ENCODE measurements at places on chromosomes 11 and 22.

DNA sequence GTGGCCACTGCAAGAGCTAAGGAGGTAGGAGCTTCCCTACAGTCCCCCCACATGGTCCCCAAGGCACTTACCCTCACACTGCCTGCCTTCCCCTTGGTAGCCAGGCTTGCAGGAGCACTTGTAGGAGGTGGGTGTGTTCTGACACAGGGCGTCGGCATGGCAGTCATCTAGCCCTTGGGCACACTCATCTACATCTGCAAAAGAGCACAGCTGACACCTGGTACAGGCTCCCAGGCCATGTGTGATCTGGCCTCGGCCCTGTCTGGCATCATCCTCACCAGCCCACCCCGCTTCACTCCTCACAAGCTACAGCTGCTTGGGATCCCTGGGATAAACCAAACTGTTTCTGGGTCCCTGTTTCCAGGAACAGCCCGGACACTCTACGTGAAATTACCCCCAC is 1.8 kb downstream of the SCUBE2 start:
- DNase-seq: no peak

GRCh38 chr22:24460418-24461089 is 33.2 kb downstream of the ADORA2A start:
- DNase-seq: no peak

DNA sequence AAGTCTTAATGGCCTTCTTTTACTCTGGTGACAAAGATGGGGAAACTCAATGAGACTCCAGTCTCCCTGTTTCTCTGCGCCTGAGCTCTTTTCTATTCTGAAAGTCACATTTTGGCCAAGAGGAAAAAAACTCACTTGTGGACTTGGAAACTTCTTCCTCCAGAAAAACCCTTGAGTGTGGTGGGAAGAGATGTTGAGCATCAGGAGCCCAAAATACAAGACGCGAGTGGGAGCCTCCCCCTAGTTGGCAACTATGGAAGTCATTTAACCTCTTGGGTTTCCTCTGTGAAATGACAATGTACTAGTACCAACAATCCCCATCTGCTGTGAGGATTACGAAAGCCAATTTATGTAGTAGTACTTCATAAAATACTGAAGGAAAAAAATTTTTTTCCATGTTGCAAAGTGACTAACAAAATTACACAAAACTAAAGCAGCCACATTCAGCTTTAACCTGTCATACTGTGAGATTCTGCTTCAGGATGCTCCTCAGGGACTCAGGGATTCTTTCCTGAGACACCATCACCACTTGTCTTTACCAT is 524 bp upstream of the SLC25A17 start:
- no peak for DNase-seq

GRCh38 chr22:46025973-46026898 is 49.3 kb upstream of the WNT7B start:
- DNase-seq: no peak

GRCh38 chr11:111326824-111327223 is 28.5 kb downstream of the POU2AF3 start:
- DNase-seq: no peak

DNA sequence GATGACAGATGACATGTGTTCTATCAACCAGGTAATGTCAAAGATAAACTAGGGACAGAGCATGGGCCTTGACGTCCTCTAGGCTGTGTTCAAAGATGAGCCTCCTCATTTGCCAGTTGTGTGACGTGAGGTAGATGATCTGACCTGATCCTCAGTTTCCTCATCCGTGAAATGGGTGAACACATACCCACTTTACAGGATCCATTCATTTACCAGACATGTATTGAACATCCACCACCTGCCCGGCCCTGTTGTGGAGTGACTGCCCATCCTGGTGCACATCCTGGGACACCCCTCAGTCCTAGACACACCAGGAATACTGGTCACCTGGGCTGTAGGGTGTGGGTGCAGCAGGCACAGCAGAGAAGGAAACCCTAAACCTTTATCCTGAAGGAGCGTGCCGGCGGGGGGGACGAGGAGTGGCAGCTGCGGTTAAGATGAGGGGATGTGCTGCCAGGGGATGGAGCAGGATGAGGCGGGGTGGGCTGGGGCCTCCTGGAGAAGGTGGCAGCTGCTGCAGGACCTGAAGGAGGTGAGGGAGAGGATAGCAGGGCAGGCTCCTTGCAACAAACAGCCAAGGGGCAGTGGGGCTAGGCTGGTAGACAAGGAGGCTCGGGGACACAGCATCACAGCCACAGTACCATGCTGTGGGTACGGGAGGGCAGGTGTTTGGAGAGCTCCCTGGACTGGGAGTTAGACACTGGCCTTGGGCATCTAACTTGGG is 8.4 kb downstream of the CLDN5 start:
- no peak for DNase-seq

DNA sequence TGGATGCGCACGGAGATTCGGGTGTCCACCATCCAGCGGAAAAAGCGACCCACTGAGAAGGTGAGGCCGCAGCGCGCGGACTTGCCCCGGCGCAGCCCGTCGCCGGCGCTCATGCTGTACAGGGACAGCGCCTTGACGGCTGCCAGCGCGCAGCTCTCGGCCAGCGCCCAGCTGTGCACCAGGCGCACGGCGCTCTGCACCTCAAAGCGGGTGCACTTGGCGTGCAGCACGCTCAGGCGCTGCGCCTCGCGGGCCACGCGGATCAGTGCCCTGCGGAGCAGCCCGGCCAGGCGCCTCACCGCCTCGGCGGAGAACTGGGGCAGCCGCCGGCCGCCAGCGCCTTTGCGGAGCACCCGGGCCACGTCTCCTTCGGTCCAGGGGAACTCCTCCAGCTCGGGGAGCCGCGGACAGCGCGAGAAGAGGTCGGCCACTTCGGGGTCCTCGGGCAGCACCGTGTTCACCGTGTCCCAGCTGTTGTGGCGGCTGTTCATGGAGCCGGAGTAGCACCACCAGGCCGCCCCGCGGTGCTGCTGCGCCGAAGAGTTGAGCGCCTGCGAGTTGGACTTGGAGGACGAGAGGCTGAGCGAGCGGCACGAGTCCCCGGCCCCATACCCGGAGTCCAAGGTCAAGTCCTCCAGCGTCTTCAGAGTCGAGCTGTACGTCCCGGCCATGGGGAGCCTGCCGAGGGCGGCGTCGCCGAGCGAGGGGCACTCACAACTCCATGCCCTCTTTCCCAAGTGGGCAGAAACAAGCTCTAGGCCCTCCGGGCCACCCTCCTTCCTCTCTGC is 703 bp downstream of the ABTB2 start:
- DNase-seq: no peak

DNA sequence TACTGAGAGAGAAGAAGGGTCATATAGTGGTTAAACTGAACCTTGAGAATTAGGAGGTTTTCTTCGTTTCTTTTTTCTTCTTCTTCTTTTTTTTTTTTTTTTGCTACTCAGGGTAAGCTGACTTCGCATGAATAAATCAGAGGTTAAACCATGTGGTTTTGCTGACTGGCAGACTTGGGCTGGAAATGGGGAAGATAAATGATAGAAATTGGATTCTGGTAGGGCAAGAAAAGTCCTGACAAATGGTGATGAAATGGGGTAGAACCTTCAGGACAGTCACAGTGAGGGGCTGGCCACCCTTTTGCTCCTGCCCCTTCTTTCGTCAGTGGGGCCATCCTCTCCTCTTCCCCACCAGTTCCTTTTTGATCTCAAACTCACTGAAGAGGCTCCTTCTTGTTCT is 1.6 kb upstream of the SWAP70 start:
- no peak for DNase-seq

- DNase-seq: peak; percentile 44
Observed at GRCh38 chr11:122113836-122114825, 1.9 kb downstream of the BLID start.

GRCh38 chr11:32162906-32163305 is 72.0 kb downstream of the RCN1 start:
- DNase-seq: no peak

DNA sequence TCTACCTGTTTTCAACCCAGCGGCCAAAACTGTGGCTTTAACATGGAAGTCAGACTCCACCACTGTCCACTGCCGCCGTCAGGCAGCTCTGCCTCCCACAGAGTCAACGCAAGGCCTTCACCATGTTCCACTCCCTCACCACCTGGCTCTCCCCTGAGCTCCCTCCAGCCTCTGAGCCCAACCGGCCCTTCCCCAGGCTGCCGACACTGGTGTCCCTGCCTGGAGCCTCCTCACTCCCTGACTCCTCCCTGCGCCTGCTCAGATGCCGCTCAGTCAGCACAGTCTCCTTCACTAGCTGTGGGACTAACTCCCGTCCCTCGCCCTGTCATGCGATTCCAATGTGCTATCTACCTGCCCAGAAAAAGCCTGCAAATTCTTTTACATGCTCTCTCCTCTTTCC is 16.3 kb downstream of the SULT4A1 start:
- DNase-seq: no peak

- DNase-seq: no peak
Observed at GRCh38 chr22:41935509-41935908, 8.9 kb upstream of the TNFRSF13C start.

DNA sequence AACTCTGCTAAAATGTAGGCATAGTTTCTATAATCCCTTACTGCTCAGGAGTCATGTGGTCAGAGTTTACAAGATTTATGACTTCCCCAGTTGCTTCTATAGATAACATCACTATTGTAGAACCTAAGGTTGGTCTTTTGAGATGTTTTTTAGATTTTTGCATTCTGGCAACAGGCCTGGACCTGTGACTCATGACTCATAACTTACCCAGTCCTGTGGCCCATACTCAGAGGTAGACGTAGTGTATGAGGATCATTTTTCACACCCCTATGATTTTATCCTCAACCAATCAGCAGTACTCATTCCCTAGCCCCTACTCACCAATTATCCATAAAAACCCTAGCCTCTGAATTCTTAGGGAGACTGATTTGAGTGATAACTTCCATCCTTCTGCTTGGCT is 384.4 kb upstream of the DDI1 start:
- no peak for DNase-seq

DNA sequence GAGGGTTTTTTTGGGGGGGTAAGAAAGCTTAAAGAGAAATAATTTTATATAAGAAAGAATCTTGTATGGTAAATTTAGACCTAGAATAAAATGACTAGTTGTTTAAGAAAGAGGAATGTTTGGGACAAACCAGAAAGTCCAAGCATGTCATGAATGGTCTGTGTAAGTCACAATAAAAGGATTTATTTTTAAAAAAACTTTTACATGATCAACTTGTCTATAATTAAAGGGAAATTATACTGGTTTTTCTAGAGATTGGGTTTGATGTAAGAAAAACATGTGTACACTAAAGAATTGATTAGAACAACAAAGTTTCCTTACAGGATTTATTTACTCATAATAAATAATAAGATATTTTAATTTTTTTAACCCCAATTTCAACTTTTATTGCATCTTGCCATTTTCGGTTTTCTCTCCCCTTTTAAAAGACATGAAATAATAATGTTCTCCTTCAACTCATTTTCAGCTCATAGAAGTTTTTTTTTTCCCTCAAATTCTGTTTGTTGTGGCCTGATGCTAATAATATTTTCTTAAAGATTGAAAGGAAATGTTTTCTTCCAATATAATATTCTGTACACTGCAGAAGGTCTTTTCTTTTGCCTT is 35.4 kb upstream of the INCENP start:
- DNase-seq: no peak

DNA sequence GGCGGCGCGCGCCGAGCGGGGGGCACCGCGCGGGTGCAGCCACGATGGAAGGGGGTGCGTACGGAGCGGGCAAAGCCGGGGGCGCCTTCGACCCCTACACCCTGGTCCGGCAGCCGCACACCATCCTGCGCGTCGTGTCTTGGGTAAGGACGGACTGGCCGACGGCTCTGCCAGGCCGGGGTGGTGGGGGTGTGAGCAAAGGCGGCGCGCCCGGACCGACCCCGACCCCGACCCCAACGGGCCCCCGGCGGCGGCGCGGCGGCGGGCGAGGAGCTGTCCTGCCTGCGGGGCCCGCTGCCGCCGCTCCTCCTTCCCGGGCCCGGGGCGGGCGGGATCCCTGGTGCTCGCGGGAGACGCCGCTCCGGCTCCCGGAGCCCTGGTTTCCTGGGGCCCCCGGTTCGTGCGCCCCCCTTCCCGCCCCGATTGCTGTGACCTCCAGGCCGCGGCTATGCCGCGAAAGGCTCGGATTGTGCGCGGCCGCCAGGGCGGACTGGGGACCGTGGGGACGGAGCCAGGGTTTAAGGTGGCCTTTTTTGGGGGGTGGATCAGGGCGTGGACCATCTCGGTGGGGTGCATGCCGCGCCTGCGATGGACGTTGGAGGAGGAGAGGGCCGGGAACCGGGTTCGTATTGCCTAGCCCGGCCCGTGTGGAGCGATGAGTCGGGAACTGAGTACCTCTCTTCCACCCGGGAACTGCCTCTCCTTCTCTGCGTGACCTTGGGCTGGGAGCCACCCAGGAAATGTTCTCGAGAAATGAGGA is at the start of gene SYNGR1:
Gene SYNGR1, plus strand, starts transcription at position 25 of the 760 bp plus-strand sequence. Its CDS starts 20 bp downstream, at position 45.
- DNase-seq: no peak

- no peak for DNase-seq
Observed at GRCh38 chr11:99154277-99154676, 133.5 kb downstream of the CNTN5 start.

DNA sequence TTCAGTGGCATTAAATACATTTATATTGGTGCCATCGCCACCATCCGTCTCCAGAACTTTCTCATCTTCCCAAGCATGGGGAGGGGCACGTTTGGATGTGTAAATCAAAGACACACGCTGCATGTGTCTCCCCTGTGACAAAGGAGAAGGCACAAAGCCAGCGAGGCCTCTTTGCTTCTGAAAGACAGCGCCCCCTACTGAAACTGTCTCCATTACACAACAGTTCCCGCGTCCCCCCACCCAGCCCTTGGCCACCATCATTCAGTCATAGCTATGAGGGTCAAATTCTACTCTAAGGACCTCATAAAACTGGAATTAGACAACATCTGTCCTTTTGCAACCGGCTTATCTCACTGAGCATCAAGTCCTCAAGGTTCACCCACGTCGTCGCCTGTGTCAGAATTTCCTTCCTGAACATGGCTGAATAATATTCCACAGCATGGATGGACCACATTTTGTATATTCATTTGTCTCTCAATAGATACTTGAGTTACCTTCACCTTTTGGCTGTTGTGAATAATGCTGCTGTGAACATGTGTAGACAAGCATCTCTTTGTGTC is 64.8 kb downstream of the IGF2 start:
- no peak for DNase-seq

- no peak for DNase-seq
Observed at GRCh38 chr11:96134602-96135001, 208.4 kb downstream of the MAML2 start.

DNA sequence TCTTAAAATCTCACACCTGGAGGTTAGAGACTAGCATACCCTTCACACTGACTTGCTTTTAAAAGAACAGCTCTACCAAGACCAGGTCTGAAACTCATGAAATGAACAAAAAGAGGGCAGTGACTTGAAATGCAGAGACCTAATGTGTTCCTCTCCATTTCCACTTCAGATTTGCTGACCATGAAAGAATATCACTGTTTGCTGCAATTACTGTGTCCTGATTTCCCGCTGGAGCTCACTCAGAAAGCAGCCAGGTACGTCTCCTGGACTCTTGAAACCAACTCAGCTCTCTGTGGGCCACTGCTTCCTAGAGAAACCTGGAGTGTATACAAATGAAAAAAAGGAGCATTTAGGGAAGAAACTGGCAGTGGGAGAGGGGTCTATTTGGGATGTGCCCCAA is 39.2 kb downstream of the ARFGAP2 start:
- no peak for DNase-seq

- DNase-seq: no peak
Observed at GRCh38 chr22:25351631-25352293, 132.3 kb downstream of the CRYBB2 start.

GRCh38 chr22:37303821-37304274 is 21.5 kb downstream of the CYTH4 start:
- DNase-seq: peak; percentile 66

- DNase-seq: no peak
Observed at GRCh38 chr11:23496340-23496739, 636.1 kb upstream of the CCDC179 start.

Data from skeletal muscle cell (primary cell).